ENCODE measurements at places on chromosomes 12 and 14.

- DNase-seq: no peak
Observed at GRCh38 chr14:49114161-49114893, 471.9 kb downstream of the RPS29 start.

GRCh38 chr14:92259613-92260357 is 63.2 kb upstream of the SLC24A4 start:
- no peak for DNase-seq

- no peak for DNase-seq
Observed at GRCh38 chr14:37171678-37172023, 755 bp downstream of the SLC25A21 start.

GRCh38 chr12:5637698-5638097 is 205.8 kb downstream of the NTF3 start:
- DNase-seq: no peak

GRCh38 chr14:92353447-92353846 is 30.5 kb downstream of the SLC24A4 start:
- DNase-seq: no peak

GRCh38 chr12:116404913-116405611 is 127.6 kb upstream of the MED13L start:
- DNase-seq: no peak

All from vagina (tissue), 2 donors.